ENCODE measurements at places on chromosomes 1 and 21. TPM values are rescaled to one million over a fixed set of nuclear protein-coding genes. Genes with fewer than 3 reads are reported as not detected.

DNA sequence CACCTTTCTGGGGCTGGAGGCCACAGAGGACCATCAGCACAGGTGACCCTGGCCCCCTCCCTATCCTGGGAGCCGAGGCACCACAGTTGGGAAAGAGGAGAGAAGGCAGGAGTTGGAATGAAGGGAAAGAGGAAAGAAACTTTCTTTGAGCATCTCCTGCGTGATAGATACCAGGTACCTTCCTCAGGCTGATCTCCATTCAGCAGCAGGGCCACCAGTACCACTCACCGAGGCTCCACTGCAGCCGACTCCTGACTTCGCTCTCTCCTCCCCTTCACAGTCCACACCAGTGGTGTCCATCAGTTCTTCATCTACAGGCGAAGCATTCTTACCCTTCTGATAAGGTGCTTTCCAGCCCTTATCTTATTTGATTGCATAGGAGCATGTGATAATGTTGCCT, 55.3 kb downstream of the LGR6 start:
- DNase-seq, result peak; percentile 9

DNA sequence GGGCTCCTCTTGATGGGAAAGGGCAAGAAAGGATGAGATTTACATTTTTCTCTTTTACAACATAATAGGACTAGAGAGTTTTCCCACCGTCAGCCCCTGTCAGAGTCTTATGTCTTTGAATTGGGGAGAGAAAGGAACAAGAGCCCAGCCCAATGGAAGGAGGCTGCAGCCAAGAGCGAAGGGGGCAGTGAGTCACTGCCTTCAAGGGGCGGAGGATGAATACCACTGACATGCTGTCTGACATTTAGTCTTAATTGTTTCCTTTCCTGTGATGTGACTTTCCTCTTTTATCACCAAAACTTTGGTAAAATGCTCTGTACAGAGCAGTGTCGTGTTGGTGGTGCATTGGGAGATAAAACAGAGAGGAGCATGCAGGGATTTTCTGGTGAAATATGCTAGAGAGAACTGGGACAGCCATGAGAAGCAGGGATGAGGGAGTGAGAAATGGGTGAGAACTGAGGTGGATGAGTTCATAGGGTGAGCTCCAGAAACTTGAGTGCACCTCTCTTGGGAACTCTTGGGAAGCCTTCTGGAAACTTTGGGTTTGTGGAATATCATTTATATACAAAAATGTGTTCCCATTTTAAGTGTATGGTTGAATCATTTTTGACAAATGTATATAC, 179.9 kb upstream of the FGGY start:
- no peak for DNase-seq

DNA sequence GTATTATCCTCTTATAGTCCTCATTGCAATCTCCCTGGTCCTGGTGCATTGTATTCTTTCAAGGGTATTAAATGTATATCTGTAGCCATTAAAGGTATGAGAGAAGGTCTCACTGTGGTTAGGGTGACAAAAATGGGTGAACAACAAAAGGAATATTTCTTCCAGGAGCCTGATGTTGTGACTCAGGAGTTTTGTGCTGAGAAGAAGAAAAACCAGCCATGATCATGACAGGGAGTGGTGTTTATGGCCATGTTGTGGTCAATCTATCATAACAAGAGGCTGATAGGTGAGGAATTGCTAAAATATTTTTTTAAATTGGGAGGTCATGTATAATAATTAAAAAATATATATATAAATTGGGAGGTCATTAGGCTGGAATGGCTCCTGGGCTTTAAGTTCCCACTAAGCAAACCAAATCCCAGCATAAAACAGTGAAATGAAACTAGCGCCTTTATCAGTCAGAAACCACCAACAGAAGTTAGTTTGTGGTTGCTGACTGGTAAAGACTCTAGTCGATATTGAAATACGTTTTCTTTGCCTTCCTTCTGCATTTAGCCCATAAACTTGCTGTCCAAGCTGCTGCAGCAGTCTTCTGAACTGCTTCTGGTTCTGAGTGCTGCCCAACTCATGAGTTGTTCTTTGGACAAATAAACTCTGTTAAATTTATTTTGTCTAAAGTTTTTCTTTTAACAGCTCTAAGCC, 60.3 kb downstream of the TBX19 start:
- no peak for DNase-seq

GRCh38 chr1:218492874-218493273, 147.7 kb downstream of the TGFB2 start:
- DNase-seq, result no peak

- DNase-seq, result no peak
These were observed 385.4 kb upstream of the VAMP3 start for GRCh38 chr1:7385471-7386225.

- DNase-seq, result no peak
These were observed 518.9 kb downstream of the BRINP3 start for GRCh38 chr1:189958756-189959155.

DNA sequence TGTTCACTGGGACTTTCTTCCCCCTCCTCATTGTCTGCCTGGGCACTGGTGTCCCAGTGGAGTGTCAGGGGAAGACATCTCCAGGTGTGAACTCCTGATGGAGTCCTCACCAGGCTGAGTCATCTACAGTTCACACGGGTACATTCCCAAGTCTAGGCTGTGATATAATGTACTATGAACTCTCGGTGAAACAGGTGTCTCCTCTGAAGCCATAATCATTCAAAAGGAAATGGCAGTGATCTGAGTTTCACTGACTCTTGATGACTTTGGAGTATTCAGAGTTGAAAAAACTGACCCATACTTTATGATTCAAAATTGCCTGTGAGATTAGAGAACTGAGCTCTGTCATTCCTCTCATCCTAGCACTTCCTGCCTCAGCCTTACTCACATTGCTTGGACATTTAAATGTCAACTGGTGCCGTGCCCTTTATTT, 9.1 kb downstream of the LAMC2 start:
- no peak for DNase-seq

- DNase-seq, result no peak
These were observed 56.1 kb downstream of the NDUFS5 start for GRCh38 chr1:39082010-39082799.

DNA sequence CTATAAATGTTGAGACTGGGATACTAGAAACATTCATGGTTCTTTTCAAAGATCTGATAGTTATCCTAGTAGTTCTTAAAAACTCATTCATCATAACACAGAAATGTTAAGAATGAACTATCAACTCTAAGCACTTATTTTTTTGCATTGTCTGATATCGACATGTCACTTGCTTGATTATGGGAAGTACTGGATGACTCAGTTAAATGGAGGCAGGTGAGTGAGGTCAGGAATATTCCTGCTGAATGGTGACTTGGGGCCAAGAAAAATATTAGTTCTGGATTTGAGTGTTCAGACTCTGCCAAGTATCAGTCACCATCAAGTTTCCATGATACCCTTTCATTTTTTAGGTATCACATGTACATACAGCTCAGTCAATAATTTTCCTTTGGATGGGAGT, 63.6 kb downstream of the NEK7 start:
- DNase-seq, result no peak

DNA sequence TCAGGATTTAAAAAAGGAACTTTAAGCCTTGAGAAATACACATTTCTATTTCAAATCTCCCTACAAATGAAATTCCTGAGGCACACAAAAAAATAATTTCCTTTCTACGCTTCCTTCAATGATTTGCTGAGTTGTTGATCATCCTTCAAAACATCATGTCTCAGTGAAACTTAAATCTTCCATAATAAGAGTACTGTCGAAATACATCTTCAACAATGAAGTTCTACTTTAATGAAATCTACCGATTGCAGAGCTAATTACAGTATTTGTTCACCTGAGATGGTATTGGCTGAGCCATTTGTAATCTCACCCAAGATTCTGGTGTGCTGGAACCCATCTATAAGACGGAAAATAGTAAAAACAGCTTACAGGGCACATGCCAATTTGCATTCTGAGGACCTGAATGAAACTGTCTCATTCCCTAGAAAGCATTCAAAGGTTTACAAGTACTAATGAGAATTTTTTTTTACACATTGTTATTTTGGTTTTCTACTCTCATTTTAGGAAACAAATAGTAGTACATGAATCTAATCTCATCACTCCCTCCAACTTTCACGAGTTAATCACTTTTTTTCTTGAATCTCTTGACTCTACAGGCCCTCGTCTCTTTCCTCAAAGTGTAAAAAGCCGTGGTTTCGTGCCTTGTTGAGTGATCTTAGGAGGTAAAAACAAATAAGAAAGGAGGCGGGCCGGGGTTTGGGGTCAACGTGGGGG, 1.1 kb downstream of the CHML start:
- DNase-seq, result no peak

GRCh38 chr1:220928320-220928719, 49.1 kb downstream of the HLX start:
- no peak for DNase-seq

DNA sequence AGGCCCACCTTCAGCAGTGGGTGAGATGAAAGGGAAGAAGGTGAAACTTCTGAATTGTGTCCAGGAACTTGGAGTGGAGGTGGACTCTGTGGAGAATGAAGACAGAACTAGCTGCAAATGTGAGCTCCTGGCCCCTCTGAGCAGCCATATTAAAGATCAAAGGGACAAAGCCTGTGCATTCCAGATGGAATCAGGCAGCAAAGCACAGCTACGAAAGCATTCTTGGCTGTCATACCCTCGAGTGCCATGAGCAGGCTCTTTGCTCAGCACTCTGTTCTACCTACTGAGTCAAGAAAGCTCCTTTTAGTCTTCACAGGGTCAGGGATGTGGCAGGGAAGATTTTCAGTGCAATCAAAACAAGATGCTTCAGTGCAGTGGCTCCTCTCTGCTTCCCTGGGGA, 86.3 kb upstream of the TSPAN2 start:
- DNase-seq, result no peak

GRCh38 chr1:207818971-207819451, 67.2 kb downstream of the CD46 start:
- DNase-seq, result no peak

DNA sequence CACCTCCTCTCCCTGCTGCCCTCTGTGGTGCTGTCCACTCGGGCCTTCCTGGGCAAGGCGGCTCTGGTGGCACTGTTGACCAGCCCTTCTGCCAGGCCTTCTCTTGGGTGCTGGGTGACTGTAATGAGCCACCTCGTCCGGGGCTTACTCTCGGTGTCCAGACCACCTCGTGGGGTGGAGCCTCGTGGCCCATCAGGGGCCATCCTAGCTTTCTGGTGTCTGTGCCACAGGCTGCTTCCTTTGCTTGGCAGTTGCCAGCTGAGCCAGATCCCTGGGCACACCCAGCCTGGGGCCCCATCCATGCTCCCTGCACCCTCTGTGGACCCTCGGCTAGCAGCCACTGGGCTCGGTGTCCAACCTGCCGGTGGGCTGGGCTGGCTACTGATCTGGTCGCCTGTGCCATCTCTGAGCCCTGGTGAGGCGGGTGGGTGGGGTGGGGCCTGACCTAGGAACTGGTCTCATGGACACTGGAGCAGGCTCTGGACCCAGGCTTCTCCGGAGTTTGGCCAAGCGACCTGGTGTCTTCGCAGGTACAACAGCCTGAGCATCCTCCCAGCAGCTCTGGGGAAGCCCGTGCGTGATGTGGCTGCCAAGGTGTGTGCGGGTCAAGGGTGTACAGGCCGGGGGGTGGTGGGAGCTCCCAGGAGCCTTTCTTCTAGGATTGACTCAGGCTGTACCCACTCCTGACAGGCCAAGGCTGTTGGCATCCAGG, 1.4 kb downstream of the PRXL2B start:
- no peak for DNase-seq

DNA sequence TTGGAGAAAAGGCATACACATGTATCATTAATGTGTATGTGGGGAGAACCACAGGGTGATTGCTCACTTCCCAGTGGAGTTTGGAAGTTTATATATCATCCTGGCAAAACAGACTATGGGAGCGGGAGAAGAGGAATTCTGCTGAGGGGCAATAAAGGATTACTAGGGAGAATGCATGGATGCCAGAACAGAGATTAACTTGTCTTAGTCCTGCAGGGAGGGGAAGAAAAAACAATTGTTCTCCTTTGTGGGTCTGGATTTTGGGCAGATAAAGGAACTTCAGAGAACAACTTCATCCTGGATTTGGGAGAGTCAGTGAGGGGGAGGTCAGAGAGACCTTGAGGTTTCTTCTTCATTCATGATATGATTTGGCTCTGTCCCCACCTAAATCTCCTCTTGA, 55.9 kb upstream of the SOX13 start:
- no peak for DNase-seq

DNA sequence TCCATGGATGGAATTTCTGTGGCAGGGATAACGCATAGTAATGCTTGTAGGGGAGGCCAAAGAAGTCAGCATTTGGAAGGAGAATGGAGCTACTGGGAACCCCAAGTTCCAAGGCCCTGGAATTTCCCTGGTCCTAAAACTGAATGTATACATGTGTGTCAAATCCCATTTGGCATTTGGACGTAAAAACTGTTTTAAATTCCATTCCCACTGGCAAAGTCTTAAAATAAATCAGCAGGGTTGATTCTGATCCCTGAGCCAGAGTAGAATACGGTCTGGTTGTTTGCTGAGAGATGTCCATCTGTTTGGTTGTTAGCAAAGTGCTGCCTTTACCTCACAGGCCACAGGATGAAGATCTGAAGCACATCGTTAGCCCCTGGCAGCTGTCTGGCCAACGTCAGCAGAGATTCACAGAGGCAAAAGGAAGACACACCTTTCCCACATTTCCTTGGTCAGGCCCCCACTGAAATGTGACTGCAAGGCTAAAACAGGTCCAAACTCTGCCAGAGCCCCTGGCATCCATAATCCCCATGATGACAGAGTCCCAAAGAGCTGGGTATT, 62.2 kb downstream of the GORAB start:
- no peak for DNase-seq

GRCh38 chr1:151816548-151817352, 11.5 kb upstream of the LINGO4 start:
- no peak for DNase-seq

DNA sequence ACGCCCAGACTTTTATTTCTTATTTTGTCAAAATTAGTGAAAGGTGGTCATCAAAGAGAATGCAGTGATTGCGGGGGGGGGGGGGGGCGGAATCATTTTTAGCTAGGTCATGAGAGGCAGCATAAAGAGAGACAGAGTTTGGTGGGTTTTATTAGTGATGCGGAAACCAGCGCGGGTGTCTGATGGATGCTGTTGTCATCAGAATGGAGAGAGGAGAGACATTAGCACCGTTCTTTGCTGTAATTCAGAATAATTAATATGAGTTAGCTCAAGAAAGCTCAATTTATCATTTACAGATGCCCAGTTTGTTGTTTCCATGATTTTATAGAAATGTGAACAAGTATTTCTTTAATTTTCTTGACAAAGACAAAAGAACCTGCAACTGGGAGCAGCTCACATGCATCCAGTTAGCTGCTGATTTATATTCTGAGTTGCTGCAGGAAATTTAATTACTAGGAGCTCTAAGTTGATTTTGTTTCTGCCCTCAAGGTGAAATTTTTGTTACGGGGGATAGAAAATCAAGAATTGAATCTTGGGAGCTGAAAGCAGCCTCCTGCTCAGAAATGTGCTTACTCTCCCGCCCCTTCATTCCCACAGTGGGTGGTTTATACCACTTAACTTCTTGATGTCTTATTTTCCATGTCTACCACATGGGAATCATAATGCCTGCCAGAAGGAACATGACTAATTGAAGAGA, 133.4 kb upstream of the MAP1LC3C start:
- DNase-seq, result no peak

Gene DHRS3
- polyA plus RNA-seq, result 17.7 TPM

Gene FCN3
- not detected for polyA plus RNA-seq

Gene MYBPH
- polyA plus RNA-seq, result not detected

Gene PLPPR4
- polyA plus RNA-seq, result not detected

Gene SPRR1A
- polyA plus RNA-seq, result not detected

Gene PCP4
- not detected for polyA plus RNA-seq

Gene PPIH
- polyA plus RNA-seq, result 100 TPM

Gene ACOT11
- polyA plus RNA-seq, result 0.07 TPM

Gene NTRK1
- polyA plus RNA-seq, result 0.25 TPM

Measured in naive thymus-derived CD8-positive, alpha-beta T cell (primary cell).